Hepatic stellate cell (primary cell): ENCODE measurements at places on chromosomes 7 and 10.

DNA sequence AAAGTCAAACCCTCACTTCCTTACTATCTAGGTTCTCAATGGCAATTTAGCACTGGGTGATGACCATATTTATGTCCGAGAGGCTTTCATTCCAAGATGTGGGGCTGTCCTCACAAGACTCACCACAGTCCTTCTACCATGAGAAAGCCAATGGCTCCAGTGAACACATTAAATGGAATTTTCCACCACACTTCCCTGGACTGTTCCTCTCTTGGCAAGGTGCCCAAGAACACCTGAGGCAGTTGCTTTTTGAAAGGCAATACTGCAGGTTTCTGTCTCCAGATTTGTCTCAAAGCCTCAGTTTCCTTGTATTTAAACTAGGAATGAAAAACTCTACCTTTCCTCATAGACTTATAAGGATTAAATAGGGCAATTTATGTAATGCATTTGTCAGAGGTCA is 24.2 kb downstream of the AFAP1L2 start:
- DNase-seq = no peak

DNA sequence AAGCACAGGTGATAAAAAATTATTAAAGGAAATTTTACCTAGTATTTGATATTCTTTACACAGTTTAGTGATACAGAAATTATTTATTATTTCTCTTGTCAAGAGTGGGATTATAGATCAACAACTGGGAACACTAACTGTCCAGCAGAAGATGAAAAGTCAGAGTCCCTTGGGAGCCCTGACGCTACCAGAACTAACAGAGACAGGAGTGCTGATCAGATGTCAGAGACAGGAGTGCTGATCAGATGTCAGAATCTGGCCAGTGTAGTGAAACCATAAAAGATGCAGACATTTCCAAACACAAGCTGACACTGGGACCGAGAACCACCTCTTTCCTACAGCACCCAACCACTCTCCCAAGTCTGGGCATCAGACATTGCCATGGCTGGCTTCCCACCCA is 828.2 kb downstream of the TNS3 start:
- no peak for DNase-seq

GRCh38 chr10:43192884-43193283 is 54.6 kb downstream of the CSGALNACT2 start:
- peak; percentile 6 for DNase-seq

DNA sequence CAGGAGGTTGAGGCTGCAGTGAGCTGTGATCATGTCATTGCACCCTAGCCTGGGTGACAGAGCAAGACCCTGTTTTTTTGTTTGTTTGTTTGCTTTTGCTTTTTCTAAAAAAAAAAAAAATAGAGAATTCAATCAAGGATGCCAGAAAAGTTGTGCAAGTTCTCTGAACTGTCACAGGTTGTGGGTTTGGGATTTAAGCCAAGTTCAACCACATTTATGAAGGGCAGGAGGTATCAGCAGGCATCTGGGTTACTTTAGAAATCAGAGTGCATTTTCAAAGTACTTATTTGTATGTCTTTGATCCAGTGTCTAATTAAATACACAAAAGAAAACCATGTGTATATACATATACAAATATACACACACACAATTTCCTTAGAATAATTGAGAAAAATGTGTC is 151.2 kb upstream of the MINDY3 start:
- no peak for DNase-seq

DNA sequence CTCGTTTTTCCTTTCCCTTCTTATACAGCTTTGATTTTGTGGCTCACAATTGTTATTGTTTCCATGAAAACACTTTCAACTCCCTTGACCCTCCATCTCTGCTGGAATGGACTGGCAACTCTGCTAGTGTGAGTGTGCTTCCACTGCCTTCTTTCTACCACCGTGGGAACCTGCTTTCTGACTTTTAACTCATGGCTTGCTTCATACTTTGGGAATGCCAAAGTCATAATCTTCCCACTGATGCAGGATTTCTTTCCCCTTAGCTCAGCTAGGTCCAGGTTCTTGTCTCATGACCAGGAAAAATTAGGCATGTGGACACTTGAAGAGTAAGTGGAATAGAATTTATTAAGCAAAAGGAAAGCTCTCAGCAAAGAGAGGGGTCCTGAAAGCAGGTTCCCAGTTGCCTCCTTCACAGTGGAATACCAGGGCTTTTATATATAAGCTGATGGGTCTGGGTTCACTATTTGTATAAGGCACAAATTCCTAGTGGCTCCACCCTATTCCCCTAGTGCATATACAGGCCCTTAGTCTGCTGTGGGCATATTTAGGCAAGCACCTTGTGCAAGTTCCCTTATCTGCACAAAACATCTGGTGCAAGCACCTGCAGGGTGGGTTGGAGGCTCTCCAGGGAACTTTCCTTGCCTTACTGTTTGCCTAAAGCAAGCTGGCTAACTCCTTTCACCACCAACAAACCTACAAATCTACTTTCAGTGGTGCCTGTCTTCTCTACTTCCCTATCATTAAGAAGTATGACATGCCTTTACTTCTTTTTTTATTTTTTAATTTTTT is 119.5 kb downstream of the CFAP58 start:
- DNase-seq = no peak

DNA sequence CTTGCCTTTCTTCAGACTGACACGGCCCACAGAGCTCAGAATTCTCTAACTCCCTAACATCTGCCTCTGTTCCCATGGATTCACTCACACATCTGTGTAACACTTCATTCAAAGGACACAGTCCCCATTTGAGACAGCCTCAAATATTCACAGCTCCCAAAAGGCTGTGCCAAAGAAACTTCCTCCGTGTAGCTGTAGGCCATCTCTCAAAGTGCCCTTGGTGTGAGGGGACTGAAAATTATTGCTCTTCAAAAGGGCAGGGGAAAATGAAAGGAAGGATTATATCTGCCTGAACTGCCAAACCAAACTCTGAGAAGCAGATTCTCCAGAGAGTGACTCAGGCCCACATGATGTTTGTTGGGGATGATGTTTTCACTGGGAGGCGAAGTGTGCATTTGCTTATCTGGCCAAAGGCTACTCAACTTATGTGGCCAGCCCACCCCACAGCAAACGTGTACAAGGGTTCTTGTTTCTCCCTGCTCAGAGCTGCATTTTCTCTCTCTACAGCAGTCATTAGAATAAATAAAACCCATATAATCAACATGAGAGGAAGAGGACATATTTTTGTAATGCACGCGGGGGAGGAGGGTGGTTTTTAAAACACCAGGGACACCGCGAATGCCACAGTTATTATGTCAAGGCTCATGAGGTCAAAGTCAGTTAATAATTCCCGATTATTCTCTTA is 302.4 kb upstream of the NFE2L3 start:
- peak; percentile 74 for DNase-seq

DNA sequence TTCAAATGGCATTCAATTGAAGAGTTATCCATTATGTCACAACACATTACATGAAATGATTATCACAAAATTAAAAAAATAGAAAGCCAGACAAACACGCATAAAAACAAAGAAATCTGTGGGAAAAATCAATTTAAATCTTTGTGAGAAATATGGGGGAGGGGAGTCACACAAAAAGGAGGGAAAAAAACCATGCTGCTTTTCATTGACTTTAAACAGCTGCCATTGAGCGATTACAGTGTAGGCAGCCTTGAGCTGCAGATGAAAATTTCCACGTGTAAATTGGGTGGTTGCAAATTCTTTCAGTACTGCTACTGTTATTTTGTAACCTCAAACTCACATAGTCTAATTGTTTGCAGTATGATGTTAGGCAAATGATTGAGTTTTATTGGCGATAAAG is 889.9 kb upstream of the PHF14 start:
- no peak for DNase-seq

DNA sequence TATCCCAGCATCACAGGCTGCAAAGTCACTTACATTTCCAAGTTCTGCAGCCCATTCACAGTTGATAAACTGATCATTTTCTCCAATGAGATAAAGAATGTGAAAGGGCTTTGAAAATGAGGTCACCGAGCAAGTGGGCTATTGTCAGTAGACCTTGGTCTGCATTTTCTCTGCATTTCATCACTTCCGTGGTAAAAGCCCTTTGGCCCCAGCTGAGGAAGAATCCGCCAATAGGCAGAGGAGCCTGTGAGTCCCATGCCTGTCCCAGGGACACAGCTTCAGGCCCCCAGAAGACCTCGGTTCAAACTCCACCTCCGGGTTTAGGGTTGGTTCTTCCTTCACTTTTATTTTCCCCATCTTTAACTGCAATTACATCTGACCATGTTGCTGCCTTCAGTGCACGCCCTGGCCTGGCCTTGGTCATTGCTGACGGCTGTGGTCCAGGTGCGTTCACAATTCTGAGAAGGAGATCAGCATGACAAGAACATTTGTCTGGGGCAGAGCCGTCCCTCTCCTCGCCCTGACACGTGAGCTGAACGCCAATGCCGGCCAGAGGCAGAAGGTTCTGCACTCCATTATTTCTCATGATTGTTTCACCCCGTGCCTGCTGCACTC is 292.5 kb downstream of the TCERG1L start:
- DNase-seq = no peak

GRCh38 chr10:31426401-31426800 is 107.4 kb downstream of the ZEB1 start:
- DNase-seq = peak; percentile 16

- peak; percentile 14 for DNase-seq
Observed at GRCh38 chr10:91883549-91884444, 25.5 kb downstream of the FGFBP3 start.

DNA sequence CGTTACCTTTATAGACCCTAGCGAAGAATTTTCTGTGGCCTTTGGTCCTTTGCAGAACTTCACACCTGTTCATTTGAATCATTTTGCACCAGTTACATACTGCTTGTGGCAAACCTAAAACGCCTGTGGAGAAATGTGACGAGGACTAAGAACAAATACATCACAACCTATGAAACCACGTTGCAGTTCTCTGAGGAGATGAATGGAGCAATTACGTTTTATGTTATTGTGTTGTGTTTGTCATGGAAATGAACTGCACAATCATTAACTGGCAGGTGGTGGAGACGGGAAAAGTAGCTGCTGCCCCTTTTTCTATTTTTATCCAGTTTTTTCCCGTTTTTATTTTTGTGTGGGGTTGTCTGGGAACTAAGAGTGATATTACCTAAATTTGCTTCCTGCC is 505.5 kb downstream of the SDK1 start:
- DNase-seq = no peak

- DNase-seq = no peak
Observed at GRCh38 chr7:115232041-115232440, 310.1 kb downstream of the MDFIC start.

- DNase-seq = no peak
Observed at GRCh38 chr10:79932841-79933379, 16.0 kb downstream of the SFTPD start.

- DNase-seq = no peak
Observed at GRCh38 chr7:148286150-148286549, 304.4 kb upstream of the C7orf33 start.

DNA sequence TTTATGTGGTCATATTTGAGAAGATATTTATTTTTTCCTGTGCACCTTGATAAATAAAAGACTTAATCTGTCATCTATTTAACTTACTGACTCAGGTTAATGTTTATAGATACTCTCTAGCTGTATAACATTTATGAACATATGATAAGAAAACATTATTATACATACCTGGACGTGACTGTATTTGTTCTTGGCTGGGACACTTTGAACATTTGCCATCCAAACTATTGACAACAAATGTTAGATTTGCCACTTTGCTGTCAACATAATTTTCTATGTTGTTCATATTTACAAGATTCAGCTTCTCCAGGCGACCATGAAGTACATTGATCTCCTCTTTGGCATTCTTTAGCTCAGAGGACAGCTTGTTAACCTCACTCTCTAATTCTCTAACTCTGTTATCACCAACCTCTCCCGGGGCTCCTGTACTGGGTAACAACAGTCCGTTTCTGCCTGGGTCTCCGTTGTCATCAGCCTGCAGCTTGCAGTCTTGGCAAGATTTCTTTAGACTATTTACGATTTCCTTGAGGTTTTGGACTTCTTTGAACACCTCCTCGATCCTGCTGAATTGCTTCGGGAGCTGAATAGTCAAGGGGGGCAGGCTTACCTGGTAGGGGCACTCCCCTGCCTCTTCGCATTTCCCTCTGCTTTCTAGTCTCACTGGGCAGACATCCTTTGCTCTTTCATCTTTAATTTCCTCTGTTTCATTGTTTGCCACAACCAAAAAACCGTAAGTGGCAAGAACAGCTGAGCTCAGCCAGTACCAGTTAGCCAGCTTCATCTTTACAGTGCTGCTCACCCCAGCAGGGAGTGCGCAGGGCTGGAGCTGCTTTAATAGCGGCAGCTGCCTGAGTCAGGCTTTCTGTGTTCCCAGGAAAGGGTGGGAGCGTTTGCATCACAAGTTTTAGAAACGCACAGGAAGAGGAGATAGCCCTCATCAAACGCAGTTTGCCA is at the start of gene FGL2:
TSS of gene FGL2 (minus strand) at position 807 of the 954 bp plus-strand sequence. CDS start at position 781, 26 bp downstream.
- DNase-seq = peak; percentile 49

DNA sequence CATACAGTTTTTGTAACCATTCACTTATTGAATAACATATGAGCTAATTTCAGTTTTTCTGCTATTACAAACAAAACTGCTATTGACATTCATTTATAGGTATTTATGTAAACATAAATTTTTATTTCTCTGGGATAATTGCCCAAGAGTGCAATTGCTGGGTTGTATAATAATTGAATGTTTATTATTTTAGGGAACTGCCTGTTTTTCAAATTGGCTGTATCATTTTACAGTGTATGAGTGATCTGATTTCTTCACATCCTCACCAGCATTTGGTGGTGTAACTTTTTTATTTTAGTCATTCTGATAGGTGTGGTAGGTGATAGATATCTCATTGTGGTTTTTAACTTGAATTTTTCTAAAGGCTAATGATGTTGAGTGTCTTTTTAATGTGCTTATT is 26.4 kb downstream of the KIF11 start:
- DNase-seq = no peak

- no peak for DNase-seq
Observed at GRCh38 chr7:68433462-68434070, 1164.7 kb upstream of the AUTS2 start.

GRCh38 chr10:131946321-131946751 is 35.4 kb downstream of the BNIP3 start:
- DNase-seq = peak; percentile 96

DNA sequence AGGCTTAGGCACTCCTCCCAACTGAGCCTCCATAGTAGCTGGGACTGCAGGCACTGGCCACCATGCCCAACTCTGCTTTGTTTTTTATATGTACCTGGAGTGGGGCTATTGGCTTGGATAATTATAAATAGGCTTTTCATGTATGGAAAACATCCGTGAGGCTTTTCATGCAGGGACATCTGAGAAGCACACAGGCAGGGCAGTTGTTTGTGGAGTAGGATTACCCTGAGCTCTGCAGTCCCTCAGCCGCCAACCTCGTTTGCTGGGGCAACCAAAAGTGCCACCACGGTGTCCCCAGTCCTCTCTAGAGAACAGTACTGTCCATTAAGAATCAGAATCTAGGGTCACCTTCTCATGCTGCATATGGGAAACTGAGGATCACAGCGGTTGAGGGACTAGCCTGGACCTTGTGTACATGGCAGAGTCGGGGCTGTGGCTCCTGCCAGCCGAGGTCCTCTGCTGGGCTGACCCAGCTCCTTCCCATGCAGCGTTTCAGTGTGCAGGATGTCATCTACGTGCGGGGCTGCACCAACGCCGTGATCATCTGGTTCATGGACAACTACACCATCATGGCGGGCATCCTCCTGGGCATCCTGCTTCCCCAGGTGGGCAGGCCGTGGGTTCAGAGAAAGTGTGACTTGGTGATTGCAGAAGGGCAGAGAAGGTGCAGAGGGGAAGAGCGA is 54.5 kb downstream of the TSPAN15 start:
- no peak for DNase-seq
